Stimulated activated CD4-positive, alpha-beta T cell treated with anti-CD3 and anti-CD28 coated beads, Interleukin-4, amount 100 ng/mL, for 4 hours (primary cell): ENCODE measurements at places on chromosomes 12 and 14.

GRCh38 chr12:38411946-38412345 lies 95.4 kb downstream of the ALG10B start:
- no peak for DNase-seq

DNA sequence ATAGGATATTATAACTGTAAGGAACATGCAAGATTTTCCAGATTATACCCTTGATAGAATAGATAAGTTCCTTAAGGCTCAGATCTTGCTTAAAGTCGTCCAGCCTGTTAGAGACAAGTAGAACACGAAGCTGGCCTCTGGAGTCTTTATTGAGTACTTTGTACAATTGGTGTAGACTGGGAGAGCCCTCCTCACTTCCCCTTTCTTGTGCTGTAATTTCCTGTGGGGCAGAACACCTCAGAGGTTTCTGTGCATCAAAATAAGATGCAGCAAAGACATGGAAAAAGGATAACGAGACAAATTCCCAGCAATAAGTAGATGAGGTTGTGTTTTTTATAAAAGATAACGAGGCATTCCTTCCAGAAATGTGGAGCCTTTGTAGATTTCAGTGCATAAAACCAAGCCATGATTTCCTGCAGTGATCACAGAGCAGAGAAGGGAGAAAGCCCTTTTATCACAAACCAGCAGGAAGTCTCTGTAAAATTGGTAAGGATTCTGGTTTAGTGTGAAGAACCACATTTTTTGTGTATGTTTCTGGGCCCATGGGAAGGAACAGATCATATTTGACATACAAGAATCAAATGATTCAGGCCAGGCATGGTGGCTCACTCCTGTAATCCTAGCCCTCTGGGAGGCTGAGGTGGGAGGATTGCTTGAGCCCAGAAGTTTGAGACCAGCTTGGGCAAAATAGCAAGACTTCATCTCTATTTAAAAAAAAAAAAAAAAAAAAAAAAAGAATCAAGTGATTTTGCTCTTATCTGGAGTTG lies 18.0 kb downstream of the GPRC5A start:
- DNase-seq = no peak

DNA sequence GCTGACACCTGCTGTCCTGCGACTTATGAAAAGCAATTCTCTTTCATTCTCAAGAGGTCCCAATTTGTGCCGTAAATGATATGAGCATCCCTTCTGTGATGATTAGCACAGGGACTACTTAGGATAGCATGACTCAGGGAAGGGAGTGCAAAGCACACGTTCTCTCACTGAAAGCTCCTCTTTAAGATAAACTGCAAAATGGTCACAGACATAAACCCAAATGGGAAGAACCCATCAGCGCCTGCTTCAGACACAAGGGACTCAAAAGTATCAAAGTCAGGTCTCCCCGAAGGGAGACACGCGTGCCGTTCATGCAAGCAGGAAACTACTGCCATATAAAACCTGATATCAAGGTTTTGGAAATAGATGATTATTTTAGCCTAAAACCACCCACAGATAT lies 33.9 kb upstream of the PIWIL1 start:
- no peak for DNase-seq

DNA sequence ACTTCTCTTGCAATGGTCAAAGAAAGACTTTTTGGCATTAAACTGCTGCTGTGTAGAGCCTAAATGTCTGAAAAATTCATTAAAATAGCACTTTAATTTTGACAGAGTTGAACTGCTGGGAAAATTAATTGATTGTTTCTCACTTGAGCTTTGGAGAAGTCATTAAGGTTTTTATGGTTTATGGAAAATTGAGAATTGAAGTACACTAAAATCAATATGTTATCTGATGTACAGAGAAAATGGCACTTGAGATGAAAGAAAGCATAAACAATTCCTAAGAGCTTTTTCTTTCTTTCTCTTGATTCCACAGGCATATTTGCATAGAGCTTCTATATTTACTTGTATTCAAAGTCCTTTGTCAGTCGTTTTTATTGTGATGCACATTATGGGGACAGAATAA lies 188.5 kb upstream of the CAND1 start:
- DNase-seq = no peak

GRCh38 chr12:57048423-57049118 lies 1.4 kb downstream of the MYO1A start:
- DNase-seq = no peak

DNA sequence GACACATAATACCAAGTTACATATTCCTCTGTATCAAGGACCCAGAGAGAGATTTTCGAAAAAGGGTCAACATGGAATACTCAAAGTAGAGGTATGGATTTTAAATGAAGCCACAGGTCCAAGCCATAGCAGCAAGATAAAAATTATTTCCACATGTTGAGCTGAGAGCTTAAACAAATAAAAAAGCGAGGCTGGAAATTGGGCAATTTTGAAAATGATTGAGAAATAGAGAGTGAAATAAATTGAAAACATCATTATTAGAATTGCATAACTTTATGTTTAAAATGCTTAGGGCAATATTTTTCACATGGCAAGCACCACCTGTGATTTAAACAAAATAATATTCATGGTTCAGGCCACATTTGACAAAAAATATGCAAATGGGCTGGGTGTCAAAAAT lies 1251.0 kb upstream of the USP15 start:
- DNase-seq = no peak

- DNase-seq = no peak
Measured at GRCh38 chr14:76551906-76552305, 176.0 kb downstream of the ESRRB start.

GRCh38 chr14:94681300-94682060 lies 69.3 kb downstream of the SERPINA3 start:
- DNase-seq = no peak

- DNase-seq = no peak
Measured at GRCh38 chr12:91702843-91703425, 442.7 kb downstream of the BTG1 start.

- no peak for DNase-seq
Measured at GRCh38 chr12:26196421-26196716, 996 bp downstream of the SSPN start.

GRCh38 chr12:122834921-122835749 lies at the start of gene HIP1R:
Gene HIP1R (plus strand): TSS chr12:122835457. CDS start chr12:122835551, 94 bp downstream.
- DNase-seq = peak; percentile 71

DNA sequence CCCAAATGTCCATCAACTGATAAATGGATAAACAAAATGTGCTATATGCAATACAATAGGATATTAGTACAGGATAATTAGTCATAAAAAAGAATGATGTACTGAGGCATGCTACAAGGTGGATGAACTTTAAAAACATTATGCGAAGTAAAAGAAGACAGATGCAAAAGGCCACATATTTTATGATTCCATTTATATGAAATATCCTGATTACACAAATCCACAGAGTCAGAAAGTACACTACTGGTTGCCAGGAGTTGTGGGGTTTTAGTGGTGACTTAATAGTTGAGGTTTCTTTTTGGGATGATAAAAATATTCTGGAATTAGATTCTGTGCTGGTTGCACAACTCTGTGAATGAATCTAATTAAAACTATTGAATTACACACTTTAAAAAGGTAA lies 12.6 kb downstream of the TRIM9 start:
- no peak for DNase-seq
